LHCN-M2 (cell line): ENCODE measurements at places on chromosomes 3 and 15.

DNA sequence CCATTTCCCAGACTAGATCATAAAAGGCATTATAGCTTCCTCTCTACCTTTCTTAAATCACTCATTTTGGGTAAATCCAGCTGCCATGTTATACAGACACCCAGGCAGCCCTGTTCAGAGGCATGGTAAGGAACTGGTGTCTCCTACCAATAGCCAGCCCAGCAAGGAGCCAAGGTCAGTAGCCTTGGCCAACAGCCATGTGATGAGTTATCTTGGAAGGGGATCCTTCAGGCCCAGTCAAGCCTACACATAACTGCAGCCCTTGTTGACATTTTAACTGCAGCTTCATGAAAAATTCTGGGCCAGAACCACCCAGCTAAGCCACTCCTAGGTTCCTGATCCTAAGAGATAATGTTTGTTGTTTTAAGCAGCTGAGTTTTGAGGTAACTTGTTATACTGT, 29.0 kb upstream of the ZMAT3 start:
- peak; percentile 83 for DNase-seq

GRCh38 chr3:188233320-188233719, 79.4 kb downstream of the LPP start:
- peak; percentile 45 for DNase-seq

DNA sequence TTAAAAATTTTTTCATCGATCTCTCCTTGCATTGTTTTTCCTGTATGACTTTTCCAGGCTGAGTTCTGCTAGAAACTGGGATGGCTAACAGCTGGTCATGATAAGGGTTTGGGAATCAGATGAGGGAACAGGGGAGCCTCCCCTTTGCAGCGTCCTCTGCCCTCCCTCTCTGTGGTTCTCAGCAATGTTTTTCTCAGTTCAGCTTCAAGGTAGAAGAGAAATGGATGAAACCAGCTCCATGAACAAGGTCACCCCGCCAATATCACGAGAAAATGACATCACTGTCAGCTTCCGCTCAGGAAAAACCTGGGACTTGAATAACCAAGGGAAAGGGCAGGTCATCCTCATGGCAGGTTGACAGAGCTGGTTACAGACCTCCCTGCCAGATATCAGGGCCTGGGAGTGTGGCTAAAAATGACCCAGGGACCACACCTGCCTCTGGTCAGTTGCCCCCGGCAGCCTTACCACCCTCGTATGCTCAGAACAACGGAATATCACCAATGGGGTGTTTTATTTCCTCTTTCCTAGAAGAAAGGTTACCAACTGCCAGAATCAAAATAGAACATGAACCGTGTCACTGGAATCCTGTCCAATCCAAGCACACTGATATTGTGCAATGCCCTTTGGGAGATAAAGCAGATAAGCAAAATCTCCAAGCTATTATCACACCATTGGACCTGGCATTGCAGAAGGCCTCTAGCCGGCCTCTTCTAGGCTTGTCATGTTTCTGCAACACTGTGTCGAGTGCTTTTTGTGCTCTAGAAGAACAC, 26.1 kb downstream of the LSM3 start:
- DNase-seq: peak; percentile 14

DNA sequence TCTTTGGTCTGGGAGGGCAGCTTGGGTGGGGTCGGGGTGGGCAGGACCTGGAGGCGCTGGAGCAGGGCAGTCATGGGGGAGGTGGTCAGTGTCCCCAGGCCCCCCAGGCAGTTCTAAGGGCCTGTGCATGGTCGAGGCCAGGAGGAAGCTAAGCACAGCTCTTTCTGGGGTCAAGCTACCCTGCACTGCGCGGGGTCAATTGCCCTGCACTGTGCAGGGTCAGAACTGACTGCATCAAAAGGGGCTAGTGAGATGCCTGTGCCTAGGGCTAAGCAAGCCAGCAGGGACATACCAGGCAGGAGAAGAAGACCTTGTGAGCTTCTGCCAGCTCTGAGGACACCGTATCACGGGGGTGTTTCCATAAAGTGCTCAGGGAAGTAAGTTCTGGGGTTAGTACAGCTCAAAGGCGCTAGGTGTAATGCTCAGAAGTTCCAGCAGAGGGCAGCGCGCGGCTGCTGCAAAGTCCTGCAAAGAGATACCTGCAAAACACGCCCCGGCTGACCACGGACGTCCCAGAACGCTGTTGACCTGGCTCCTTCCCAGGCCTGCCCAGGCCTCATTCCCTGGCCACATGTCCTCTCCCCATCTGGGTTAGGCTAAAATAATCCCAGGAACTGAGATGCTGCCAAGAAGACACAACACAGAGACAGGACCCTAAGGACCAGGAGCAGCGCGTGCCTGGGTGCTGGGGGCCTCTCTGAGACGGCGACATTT, 18.8 kb upstream of the IQSEC1 start:
- DNase-seq: peak; percentile 42

GRCh38 chr3:51646091-51646490, 25.0 kb upstream of the TEX264 start:
- DNase-seq: no peak

DNA sequence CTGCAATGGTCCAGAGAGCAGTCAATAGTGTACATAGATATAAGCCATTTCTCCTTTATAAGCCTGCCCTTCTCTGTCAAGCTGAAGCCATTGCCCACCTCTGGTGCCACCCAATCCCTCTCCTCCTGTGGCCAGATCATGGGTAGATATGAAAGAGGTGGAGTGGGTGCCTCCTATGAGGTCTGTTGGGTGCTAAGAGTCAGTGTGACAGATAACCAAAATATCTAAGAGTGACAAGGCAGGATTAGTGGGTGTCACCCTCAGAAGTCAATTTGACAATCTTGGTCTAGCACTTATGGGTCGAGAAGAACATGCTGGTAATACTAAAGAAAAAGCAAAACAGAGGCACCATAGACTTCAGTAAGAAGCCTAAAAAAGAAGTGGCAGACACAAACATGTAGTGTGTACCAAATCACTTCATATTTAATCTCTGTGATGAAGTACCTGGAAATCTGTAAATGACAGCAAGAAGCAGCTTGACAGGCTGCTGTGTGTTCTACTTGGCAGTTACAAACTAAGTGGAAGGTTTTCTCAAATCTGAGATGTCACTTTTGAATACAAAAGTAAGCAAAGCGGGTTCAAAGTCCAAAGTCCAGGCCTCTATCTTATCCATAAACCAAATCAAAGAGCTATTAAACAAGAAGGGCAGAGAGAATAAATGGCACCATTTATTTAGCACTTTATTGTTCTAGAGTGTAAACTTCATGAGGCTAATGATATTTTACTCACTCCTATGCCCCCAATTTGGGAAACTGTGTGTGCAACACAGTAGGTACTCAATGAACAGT, 118.9 kb upstream of the EOMES start:
- DNase-seq: no peak

DNA sequence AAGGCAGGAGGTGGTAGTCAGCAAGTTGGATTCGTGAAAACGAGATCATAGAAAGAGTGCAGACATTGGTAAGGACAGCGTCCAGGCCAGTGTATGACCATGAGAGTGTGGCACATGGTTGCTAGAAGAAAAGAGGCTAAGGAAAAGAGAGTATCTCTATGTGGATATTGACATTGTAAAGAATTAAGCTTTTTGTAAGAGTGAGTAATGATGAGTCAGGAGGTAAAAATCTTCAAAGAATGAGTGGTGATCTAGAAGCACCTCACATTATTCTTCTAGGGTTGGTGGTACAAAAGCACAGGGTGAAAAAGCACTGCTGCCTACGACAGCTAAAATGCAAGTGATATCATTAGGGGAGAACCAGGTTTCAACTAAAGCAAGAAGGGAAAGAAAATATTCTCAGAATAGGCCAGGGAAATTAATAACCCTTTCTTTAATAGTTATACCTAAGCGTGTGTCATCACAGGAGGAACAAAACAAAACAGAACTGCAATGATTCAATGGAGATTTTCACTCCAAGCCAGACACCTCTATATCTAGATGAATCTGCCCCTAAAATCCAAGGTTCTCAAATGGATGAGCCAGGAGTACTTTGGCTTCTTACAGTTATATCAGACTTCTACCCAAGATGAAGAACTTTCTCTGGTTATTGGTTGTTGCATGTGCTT, 884.7 kb downstream of the NAALADL2 start:
- peak; percentile 73 for DNase-seq

DNA sequence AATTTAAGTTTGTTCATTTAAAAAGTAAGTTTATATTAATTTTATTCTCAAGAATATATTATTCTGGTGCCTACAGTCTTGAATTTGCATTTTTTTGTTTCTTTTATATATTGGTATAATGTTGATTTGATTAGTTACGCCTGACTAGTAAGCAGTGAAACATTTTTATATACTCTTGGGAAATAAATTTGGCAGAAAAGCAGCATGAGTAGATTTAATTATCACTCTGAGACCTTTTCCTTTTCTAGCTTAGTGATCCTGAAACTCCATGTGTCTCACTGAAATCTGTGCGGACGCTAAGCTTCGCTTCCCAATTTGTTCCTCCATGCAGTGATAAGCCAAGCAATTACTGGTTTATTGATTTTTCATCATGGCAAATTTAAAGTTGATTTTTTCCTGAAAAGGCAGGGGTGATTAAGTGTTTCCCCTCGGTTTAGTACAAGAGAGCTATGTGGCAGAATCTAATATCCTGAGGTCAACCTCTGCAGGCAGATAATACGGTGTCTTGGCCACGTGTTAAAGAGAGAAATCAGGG, 87.2 kb upstream of the MLF1 start:
- no peak for DNase-seq

GRCh38 chr15:44102675-44103254, 92.3 kb downstream of the FRMD5 start:
- peak; percentile 99 for DNase-seq

DNA sequence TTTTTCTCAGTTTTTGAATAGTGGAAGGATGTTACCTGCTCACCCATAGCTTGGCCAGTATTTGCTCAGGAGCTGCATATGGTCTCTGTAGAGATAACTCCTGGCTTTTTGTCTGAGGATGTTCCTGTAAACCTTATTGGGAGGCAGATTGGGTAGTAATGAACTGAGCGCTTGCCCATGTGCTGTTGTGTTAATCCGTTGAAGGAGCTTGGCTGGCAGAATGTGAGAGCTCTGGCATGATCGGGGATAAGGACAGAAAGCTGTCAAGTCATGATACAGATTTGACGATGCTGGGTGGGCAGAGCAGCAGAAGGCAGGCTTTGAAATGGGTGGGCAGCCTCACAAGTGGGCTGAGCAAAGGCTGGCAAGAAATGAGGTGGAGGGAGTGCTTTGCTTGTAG, 27.4 kb downstream of the SH3GL3 start:
- DNase-seq: no peak

GRCh38 chr3:197007953-197008352, 21.7 kb downstream of the MELTF start:
- no peak for DNase-seq

GRCh38 chr3:169146179-169146665, 517.3 kb downstream of the MECOM start:
- DNase-seq: peak; percentile 61

- no peak for DNase-seq
These were observed 734.5 kb upstream of the CADM2 start for GRCh38 chr3:84224262-84224661.

DNA sequence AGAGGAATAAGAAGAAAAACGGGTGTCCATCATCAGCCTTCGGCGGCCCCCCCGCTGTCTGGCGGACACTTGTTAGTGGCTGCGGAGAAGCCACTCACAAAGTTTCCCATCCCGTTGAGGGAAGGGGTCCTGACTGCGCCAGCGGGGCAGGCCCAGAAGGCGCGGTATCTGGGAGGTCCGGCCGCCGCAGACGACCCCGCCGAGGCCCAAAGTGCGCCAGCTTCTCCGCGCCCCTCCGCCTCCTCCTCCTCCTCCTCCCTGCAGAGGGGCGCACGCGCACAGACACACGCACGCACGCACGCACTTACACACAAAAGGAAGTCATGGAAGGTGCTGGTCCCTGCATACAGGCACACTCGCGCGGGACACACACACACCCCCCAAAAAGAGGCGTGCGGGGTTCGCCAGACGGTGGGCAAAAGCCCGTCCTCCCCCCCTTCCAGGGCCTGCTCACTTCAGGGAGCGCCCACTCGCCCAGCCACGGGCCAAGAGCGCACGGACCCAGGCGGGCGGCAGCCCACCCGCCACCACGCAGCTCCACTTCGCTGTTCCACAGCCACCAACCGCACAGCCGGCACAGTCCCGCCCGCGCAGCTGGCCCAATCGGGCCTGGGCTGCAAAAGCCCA, 18.0 kb downstream of the ZNF148 start:
- no peak for DNase-seq

DNA sequence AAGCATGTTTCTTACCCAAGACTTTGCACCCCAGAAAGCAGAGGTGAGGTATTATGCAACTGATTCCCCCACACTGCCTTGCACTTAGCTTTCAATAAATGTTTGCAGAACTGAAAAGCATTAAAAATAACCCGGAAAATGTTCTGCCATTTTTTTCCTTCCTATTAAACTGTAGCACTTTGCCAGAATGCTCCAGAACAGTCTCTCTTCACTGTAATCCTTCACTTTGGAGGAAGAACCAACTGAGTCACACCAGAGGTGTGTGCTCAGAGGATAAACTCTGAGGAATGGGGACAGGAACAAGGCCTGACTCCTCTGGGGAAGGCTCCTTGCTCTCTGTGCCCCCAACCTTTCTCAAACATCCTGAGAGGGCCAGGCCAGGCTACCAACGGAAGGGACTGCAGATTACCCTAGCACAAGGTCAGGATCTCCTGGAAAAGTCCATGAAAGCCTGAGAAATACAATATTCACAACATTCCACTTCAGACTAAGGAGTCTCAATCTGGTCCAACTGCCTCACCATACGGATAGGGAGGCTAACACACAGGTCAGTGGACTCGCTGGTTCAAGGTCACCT, 19.0 kb downstream of the ANP32A start:
- DNase-seq: no peak

- no peak for DNase-seq
These were observed 107.8 kb upstream of the BOC start for GRCh38 chr3:113103588-113103987.

GRCh38 chr3:67986706-67987105, 332.3 kb upstream of the SUCLG2 start:
- no peak for DNase-seq

DNA sequence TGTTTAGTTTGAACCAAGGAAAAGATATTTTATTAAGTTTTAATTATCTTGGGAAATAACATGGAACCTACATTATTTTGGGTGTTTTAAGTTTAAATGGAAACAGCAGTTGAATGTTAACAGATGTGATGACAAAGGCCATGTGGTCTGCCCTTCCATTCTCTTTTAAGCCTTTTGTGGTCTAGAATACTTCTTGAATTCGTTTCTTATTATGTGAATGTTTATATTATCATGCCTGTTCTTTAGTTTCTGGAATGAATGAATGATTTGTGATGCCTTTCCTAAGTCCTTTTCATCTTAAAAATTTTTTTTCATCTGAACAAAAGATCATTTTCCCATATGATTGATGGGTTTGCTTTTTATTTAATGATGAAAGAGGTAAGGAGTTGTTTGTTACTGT, 44.6 kb downstream of the SNRK start:
- peak; percentile 51 for DNase-seq

GRCh38 chr3:195048059-195048905, 222.7 kb downstream of the XXYLT1 start:
- no peak for DNase-seq

GRCh38 chr15:90564590-90564989, 34.9 kb downstream of the CRTC3 start:
- no peak for DNase-seq

- no peak for DNase-seq
These were observed 6.8 kb upstream of the SNX22 start for GRCh38 chr15:64144565-64145281.
